MCF 10A (cell line): ENCODE measurements at places on chromosomes 7 and 10.

GRCh38 chr10:76411729-76412435, 980.5 kb downstream of the LRMDA start:
- no peak for DNase-seq

- DNase-seq: no peak
Measured at GRCh38 chr10:58086144-58086762, 181.4 kb downstream of the IPMK start.

DNA sequence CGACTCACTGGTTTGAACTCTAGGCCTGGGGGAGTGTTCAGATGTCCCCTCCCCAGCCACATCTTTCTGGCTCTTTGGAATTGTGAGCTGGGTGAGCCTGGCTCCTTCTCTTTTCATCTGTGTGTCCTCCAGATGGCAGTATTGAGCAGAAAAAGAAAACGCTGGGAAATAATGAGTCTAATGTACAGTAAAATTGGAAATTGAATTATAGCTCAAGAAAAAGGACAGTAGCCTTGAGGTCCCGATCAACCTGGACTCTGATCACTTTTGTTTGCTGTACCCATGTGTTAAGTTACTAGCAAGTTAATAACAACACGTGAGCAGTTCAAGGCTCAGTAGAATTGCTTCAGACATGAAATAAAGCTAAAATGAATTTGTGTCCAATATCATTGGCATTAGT, 77.9 kb downstream of the SNX10 start:
- peak; percentile 79 for DNase-seq

DNA sequence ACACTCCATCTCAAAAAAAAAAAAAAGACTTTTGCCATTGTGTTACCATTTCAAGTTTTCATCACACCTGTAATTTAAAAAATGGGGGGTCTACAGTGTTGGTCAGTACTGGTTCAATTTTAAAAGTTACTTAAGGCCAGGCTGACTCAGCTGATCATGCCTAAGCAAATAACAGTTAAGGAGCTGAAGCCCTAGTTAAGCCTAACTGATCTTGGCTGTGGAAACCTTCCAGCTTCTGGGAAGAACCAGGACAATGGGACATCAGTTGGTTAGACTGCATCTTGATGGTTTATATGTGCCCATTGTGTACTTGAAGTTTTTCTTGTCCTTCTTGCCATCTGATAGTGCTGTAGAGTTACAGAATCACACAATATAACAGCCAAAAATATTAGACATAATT, 26.7 kb downstream of the VCL start:
- no peak for DNase-seq

DNA sequence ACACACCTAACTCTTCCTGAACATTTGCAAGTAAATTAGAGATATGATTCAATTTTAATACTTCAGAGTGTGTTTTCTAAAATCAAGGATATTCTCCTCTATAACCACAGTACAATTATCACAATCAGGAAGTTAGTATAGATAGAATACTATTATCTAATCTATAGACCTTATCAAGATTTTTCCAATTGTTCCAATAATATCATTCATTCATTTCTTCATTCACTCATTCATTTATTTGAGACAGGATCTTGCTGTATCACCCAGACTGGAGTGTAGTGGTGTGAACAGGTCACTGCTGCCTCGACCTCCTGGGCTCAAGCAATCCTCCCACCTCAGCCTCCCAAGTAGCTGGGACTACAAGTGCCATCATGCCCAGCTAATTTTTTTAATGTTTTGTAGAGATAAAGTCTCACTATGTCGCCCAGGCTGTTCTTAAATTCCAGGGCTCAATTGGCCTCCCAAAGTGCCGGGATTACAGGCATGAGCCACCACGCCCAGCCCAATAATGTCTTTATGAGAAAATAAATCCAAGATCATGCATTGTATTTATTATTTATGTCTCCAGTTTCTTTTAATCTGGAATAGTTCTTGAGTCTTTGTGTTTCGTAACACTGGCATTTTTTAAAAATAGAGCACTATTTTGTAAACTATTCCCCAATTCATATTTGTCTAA, 10.6 kb upstream of the MRPS16 start:
- DNase-seq: no peak

- no peak for DNase-seq
Measured at GRCh38 chr10:128009372-128010126, 102.6 kb downstream of the PTPRE start.

GRCh38 chr10:6817770-6818169, 237.7 kb upstream of the PRKCQ start:
- DNase-seq: no peak

GRCh38 chr10:95480901-95481491, 80.2 kb downstream of the SORBS1 start:
- DNase-seq: no peak

- no peak for DNase-seq
Measured at GRCh38 chr10:97065128-97065527, 120.6 kb downstream of the SLIT1 start.

DNA sequence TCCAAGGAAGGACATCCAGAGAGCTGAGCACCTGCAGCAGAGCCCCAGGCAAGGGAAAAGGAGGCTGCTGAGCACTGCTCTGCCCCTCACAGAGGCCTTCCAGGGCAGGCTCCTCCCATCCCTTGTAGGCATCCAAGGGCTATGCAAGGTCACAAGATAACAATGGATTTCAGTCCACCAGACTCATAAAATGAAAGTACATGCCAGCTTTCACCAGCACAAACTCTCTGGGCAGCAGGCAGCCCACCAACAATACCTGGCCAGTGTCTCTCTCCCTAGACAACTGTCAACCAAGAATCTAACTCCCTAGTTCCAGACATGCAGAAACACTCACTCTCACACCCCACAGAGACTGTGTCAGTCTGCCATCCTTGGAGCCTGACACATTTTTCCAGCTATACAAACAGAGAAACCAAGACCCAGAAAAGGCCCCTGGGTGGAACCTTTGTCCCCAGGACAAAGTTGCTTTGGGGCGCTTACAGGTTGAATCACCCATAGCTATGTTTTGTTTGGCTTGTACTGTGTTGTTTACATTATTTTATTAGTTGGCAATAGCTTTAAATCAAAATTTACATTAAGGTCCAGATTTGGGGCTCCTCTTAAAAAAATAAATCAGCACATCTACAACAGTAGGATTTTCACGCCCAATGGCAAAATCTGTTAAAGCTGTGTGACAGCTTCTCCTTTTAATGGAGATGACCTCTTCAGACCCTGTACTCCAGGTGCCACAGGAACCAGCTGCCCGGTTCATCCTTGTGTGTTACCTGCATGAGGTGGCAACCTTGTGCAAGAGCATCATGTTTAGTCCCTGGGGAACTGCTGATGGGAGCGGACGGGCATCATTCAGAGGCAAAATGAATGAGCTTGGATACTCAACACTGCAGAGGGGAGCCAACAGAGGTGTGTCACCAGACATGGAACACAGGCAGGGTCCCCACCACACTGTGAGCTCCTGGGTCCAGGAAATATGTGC, 5.2 kb downstream of the GRID1 start:
- DNase-seq: no peak

DNA sequence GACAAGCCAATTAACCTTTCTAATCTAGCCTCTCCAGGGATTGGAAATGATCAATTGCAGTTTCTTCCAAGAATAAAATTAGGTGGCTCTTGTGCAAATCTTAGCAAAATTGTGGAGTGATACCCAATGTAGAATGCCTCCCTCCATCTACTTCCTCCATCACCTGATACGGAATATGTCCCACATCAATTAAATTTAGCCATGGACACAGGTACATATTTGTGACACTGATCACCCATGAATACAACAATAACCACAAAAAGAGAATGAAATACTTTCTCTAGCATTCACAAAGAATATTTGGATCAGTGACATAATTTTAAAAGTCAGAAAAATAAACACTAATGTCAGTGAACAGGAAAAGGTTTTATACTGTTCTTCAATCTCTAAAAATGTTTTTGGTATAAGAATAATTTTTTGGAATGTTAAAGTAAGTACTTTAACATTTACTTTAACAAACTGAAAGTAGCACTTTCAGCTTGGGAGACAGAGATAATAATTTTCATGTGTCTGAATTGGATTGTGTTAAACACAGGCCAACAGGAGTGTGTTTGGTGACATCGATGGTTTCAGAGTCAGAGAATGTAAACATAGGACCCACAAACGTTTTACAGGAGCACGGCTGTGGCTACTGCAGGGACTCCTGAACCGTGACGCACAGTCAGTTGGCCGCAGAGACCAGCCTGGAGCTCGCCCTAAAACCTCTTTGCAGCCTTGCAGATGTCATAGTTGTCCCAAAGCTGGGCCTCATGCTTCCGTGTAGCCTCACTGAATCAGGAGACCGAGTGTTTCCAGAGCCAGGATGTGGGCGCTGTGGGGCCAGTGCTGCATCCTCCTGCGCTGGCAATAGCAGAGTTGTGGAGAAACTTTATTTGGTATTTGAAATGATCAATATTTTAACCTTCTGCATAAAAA, 7.2 kb downstream of the RBM20 start:
- no peak for DNase-seq

DNA sequence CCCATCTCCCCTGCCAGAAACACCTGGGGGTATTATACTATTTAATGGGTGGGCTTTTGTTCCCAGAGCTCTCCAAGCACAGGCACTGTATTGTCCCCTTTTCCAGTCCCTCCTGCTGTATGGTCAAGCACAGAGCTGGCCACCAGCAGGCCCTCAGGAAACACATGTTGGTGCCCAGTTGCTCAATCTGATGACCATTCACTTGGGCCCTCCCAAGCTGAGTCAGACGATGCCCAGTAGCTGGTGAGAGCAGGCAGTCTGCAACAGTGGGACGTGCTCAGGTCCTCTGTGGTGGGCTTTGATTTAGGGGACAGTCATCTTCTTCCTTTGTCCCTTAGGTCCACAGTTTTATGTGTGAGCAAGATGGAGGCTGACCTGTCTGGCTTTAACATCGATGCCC, 11.8 kb downstream of the SFXN2 start:
- peak; percentile 48 for DNase-seq

DNA sequence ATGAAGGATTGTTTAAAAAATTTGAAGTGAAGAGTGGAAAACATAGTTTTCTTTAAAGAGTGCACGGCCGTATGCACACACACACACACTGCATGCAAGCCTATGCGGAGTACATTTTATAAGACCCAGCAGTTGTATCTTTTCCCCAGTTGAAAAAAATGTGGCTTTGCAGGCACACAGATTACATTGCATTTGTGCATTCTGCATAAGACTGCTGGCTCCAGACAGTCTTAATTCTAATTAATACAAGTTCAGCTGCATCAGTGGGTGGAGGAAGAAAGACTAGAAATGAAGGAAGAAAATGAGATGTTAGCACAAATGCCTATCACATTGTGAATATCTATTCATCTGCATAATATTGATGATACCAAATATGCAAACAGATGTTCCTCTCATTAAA, 79.6 kb downstream of the FAM204A start:
- DNase-seq: no peak

DNA sequence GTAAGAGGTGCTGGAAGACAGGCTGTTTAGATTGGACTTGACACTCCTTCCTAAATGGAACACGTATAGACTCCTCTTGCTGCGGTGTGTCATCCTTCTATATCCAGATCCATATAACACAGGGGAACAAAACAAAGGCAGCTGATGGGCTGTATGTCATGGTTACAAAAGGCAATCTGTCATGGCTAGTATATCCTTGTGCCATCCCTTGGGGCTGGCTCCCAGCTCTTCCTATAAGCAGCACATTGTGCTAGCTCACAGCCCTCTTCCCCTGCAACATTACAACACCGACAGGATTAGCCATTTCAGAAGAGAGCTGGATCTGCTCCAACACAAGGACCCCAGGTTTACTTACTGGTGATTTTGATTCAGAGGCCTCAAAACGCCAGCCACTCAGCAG, 15.3 kb downstream of the LIPK start:
- DNase-seq: no peak

- peak; percentile 43 for DNase-seq
Measured at GRCh38 chr7:66697449-66698438, 42.8 kb upstream of the RABGEF1 start.

GRCh38 chr10:77877441-77878344, 48.9 kb downstream of the DLG5 start:
- peak; percentile 76 for DNase-seq
